CD4-positive, CD25-positive, alpha-beta regulatory T cell (primary cell): ENCODE measurements at places on chromosomes 13 and 19. TPM values are rescaled to one million over a fixed set of nuclear protein-coding genes. Genes with fewer than 3 reads are reported as not detected.

- no peak for DNase-seq
Observed at GRCh38 chr13:22594041-22594440, 586.7 kb upstream of the SGCG start.

DNA sequence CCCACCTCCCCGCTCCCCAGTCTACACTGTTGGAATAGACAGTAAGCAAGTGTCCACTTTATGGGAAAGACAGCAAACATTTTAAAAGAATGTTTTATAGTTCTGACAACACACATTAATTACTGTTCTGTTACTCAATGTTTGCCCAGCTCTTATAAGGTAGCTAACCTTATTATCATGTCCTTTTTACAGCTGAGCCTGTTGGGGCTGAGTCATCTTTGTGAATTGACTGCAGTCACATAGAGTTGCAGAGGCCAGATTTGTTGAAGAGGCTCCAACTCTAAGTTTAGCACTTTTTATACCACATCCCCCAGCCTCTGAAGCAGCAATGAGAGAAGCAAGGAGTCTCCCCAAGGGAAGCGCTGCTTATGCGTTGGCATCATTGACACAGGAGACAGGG, 76.2 kb downstream of the C13orf42 start:
- no peak for DNase-seq

The FBXL12 gene
- total RNA-seq = 34.8 TPM

The TUBA3C gene
- not detected for total RNA-seq

GRCh38 chr19:29836409-29836825, 24.6 kb downstream of the CCNE1 start:
- no peak for DNase-seq

DNA sequence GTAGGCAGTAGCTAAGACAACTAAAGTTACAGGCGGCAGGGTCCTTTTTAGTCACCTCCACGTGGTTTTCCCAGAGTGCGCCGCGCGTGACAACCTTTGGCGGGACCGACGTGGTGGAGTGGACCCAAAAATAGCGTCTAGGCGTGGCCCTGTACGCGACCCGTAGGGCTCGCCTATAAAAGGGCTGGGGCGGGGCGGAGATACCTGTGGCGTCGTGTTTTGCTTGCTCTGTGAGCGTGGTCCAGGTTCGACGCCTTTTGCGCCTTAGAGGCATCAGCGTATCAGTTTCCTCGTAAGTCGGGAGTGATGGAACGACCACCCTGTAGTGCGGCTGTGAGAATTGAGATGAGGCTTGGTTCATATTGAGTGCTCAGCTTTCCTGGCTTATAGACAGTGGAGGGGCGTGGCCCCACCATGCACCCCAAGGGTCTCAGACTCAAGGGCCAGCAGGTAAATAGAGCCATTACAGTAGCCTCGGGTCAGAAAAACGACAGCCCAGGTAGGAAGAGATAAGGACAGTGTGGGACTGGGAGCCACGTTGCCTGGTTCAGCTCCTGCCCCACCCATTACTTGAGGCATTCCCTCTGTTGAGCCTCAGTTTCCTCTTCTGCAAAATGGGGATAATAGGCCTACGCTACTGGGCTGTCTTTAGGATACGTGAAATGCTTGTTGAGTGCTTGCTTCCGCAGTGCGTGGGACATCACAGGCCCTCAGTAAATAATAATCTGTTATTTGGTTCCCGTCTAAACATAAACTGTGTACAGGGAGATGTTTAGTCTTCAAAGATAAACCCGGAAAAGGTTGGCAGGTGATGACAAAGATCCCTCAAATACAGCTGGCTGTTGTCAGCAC, 693 bp upstream of the TMED1 start:
- peak; percentile 91 for DNase-seq

- peak; percentile 81 for DNase-seq
Observed at GRCh38 chr19:35712567-35713505, 5.0 kb upstream of the KMT2B start.

DNA sequence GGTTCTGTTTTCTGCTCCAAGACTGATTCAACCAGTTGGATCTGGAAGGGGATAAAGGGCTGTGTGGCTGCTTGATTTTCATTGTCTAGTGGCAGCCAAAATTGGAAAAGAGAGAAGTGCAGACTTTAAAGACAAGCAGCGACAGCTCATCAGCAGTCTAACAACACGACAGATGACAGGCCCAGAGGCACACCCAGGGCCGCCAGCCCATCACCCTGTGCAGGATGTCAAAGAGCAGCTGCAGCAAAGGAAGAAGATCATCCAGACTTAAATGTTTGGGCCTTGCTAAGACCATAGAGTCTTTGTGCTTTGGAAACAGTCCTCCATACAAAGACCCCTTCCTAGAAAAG, 421.0 kb upstream of the KLF12 start:
- no peak for DNase-seq

DNA sequence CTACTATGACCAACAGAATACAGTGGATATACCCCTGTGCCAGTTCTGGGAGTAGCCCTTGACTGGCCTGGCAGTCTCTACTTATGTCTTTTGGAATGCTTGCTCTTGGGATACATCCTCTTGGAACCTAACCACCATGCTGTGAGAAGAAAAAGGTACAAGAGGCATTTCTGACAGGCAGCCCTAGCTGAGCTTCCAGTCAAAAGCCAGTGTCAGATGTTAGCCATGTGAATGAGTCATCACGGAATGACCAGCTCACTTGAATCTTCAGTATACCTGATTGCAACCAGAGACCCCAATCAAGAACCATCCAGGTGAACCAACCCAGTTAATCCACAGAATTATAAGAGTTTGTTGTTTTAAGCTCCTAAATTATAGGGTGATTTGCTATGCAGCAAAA, 4.1 kb downstream of the CCDC169 start:
- DNase-seq = no peak

The ANGPTL8 gene
- not detected for total RNA-seq

The PSG2 gene
- total RNA-seq = 0.27 TPM

- DNase-seq = no peak
Observed at GRCh38 chr13:24746618-24747247, 17.2 kb upstream of the RNF17 start.

The LGALS7 gene
- not detected for total RNA-seq

- no peak for DNase-seq
Observed at GRCh38 chr13:26045142-26045541, 6.7 kb downstream of the SHISA2 start.

GRCh38 chr19:12513531-12514061, 29.0 kb upstream of the ZNF709 start:
- DNase-seq = no peak

The MICOS13 gene
- 21.2 TPM for total RNA-seq
